ENCODE measurements at places on chromosomes 12 and 14.

- no peak for DNase-seq
Measured at GRCh38 chr14:92004062-92004461, 35.8 kb downstream of the TRIP11 start.

DNA sequence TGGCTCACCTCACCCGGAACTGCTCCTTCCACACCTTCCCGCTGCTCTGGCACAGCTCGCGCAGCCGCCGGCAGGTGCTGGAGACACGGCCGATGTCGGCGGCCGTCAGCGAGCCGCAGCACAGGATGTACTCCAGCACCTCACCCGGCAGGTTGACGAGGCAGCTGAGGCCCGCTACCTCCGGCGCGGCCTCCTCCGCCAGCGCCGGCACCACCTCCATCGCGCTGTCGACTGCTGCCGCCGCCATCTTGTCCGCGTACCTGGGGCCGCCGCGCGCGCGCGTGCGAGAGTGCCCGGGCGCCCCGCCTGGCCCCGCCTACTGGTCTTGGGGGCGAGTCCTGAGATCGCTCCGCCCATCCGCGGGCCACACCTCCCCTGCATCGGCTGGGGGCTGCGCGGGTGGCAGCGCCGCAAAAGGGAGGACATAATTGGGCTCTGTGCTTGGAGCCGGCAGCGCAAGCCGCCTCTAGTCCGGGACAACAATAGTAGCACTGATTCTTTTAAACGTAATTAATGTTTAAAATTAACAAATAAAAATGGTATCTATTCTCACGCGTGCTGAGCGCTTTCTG, at the start of gene FBXO21:
FBXO21 (minus strand) TSS at position 261 of the 572 bp plus-strand sequence; CDS start at position 247, 14 bp downstream.
- DNase-seq = peak; percentile 27

DNA sequence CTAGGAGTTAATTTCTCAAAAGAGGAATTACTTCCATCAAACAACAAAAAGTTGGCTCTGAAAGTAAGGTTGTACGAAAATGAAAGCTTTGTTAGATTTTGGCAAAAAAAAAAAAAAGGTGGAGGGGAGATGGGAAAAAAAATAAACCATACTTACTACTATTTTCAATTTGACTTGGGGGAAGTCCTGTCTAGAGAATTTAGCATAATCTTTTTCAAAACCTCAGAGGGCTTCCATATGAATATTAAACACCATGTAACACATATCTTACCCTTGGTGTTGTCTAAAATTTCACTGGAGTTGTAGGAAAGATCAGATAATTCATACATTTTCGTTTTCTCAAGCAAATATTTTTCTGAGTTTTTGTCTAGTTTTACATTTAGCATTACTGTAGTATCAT, 17.5 kb downstream of the GRIP1 start:
- DNase-seq = no peak

- no peak for DNase-seq
Measured at GRCh38 chr12:59911516-59911915, 315.7 kb downstream of the SLC16A7 start.

DNA sequence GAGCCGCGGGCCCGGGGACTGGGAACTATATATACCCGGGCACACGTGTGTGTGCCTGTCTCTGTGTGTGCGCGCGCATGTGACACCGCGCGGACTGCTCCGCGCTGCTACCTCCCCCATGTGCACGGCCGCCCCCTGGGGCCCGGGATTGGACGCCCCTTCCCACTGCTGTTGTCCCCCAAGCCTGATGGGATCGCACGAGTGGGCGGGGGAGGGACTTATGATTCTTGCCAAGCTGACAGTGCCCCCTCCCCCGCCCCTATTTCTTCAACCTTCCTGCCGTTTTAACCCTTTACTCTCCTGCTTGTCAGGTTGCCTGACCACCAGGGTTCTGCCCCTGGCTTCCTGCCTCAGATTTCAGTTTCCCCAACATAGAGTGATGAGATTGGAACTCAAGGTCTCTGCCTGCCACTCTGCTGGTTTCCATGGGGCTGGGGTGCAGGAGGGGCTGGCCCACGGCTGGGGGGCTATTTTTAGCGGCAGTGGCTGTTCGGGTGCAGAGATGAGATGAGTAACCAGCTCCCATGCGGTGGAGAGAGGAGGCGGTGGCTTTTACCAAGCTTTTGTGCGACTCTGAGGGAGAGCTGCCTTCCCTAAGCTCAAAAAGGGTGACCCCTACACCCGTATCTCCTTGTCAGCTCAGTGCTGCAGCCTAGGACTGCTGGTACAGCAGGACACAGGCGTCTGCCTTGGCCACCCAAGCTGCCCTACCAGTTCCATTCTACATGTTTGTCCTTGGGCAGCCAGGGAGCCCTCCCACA, at the start of gene DDN:
DDN (minus strand) TSS at position 5 of the 761 bp plus-strand sequence. CDS start 88 bp downstream, outside the sequence.
- DNase-seq = no peak

GRCh38 chr14:74144789-74145188, 60.0 kb downstream of the LIN52 start:
- DNase-seq = no peak

DNA sequence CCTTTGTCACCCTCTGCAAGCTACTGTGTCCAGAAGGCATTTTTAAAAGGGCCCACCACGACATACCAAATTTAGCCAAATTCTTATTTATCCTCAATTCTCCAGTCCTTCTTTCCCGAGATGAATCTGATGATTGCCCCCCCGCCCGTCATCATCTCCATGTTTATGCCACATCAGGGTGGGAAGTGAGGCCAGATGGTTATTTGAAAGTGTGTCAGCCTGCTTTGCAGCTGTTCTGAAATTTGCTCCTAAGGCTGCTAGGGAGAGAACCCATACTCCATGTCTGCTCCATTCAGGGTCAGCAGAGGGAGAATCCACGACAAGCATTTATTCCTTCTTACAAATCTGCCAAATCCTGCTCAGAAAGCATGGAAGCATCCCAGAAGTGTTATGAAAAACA, 337.8 kb downstream of the ADAMTS20 start:
- no peak for DNase-seq

- DNase-seq = no peak
Measured at GRCh38 chr14:50759800-50760543, 71.0 kb downstream of the NIN start.

DNA sequence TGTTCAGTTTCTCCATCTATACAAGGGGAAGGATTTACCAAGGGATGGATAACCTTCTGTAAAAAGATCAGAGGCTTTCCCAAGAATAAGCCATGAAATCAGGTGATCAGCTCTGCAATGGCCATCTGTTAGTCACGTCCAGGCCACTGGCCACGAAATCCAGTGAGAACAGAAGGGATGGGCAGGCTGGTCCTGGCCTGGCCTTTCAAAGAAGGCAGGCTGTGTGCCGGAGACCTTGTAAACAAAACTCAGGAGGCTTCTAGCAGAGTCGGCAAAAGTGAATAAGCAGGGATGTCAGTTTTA, 68.5 kb downstream of the RNF34 start:
- DNase-seq = no peak

Measured in cortex of kidney (tissue), 1 donor.